NAMALWA (cell line): ENCODE measurements at places on chromosomes 13 and 19.

GRCh38 chr19:29266001-29266400 lies 53.0 kb upstream of the UQCRFS1 start:
- no peak for DNase-seq

DNA sequence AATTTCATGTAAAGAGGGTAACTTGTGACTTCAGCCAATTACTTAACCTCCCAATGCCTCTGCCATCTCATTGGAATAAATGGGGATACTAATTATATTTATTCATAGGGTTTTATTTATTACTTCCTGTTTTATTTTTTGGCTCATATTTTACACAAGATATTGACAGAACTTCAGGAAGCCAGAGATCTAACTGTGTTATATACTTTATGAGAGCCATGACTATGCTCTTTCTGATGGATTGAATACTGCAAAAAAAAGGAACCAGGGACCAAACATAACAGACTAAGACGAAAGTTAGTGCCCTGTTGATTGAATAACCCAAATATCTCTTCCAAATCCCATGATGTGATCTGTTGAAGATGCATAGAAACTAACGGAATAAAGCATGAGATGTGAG lies 243.3 kb upstream of the STARD13 start:
- no peak for DNase-seq

- DNase-seq = no peak
Measured at GRCh38 chr19:47378246-47378645, 29.1 kb downstream of the DHX34 start.

DNA sequence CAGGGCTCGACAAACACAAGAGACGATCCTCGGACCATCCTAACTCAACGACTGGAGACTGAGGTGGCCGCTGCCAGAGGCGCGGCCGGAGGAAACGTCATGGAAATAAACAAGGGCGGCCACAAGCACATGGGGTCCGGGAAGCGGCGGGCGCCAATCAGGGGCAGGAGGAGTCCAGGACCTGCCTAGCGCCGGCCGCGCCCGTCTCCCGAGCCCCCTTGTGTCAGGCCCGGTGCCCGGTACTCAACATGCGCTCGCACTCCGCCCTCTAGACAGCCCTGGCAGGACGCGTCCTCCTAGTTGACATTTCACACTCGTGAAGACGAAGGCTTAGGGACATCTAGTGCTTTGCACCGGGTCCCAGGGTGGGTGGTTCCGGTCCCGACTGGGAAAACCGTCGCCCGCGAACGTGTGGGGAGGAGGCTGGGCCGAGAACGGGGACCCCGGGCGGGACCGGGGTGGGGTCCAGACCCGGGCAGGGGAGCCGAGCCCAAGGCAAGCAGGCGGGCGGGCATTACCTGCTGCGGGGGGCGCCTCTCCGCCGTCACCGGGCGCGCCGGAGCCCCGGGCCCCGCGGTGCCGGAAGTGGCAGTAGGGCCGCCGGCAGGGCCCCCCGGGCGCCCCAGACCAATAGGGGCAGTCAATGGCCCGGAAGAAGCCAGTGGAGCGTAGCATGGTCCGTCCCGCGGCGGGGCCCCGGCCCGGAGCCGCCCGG lies 442 bp downstream of the REXO1 start:
- DNase-seq = peak; percentile 53

GRCh38 chr13:31862828-31863227 lies 123.5 kb downstream of the RXFP2 start:
- DNase-seq = no peak

GRCh38 chr13:91565296-91565695 lies 166.9 kb downstream of the GPC5 start:
- DNase-seq = no peak

- no peak for DNase-seq
Measured at GRCh38 chr13:40619479-40619814, 47.0 kb downstream of the FOXO1 start.

DNA sequence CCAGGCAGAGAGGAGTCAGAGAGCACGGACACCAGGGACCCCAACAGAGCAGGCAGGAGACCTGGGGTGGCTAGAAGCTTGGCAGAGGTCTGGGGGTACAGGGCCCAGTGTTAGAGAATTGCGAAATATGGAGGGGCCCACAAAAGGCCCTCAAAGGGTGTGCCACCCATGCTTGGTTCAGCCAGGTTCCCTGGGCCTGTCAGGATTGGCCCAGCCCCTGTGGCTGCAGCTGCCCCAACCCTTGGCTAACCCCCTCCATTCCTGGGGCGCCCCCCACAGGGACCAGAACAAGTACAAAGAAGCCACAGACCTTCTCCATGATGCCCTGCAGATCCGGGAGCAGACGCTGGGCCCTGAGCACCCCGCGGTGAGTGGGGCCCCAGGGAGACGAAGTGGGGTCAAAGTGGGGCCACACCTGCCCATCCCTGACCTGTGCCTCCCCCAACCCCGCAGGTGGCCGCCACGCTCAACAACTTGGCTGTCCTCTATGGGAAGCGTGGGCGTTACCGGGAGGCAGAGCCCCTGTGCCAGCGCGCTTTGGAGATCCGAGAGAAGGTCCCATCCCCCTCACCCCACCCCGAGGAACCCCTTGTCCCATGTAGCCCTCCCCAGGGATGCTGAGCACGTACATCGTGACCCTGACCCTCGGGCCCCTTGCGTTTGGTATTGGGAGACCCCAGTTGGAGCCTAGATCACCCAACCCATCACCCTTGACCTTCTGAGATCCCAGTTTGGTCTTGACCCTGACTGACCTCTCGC lies 8.0 kb downstream of the KLC3 start:
- no peak for DNase-seq

DNA sequence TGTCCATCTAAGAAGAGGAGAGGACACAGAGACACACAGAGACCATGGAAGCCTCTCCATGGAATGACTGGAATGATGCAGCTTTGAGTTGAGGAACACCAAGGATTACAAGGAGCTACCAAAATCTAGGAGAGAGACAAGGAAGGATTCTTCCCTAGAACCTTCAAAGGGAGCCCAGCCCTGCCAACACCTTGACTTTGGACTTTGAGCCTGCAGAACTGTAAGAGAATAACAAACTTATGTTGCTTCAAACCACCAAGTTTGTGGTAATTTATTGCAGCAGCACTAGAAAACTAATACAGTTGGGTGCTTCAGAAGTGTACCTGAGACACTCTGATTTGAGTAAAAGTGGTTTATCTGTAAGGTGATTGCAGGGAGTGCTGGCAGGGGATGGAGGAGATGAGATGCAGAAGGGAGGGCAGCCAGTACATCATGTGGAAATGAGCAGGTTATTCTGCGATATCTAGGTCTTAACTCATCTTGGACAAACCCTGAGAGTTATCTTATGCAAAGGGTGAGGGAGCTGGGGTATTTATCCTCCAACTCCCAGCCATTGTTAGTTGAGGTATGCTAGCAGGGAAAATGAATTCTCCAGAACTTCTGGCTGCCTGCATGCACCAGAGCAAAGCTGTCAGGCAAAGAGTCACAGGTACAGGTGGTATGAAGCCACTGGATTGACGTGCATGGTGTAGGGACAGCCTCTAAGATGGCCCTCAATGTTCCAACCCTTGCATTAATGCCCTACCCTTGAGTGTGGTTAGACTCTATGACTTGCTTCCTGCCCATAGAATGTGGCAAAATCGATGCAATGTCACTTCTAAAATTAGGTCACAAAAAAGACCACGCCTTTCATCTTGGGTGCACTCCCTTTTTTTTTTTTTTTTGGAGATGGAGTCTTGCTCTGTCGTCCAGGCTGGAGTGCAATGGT lies 31.3 kb upstream of the ADGRL1 start:
- no peak for DNase-seq
